ENCODE measurements at places on chromosomes 16 and 17.

DNA sequence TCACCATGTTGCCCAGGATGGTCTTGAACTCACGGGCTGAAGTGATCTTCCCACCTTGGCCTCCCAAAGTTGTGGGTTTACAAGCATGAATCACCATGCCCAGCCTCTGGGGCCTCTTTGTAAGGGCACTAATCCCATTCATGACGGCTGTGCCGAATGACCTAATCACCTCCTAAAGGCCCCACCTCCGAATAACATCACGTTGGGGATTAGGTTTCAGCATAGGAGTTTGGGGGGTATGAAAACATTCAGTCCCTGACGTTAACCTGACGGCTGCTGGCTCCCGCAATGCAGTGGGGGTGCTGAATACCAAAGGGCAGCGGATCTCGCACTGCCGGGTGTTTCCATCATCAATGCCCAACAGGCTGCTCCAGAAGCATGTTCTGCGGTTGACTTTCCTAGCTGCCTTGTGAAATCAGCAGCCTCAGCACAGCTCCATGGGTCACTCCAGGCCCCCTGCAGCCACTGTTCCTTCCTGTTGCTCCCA, 120.8 kb upstream of the SEC14L1 start:
- DNase-seq: no peak

DNA sequence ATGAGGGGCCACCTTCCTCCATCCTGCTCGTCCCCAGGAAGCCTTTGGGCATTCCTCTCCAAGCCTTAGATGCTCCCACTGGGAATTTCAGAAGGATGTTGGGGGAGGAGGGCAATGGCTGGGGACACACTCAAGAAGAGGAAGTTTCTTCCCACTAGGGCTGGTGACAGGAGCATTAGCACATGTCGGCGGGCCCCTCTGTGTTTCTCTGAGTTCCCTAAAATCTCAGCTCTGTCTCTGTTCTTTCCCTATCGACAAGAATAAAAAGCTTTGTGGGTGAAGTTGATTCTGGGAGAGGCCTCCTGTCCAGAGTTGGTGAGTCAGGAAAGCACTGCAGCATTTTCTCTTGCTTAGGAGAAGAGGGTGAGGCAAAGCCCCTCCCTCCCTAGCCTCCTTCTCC, 19.7 kb upstream of the C17orf107 start:
- no peak for DNase-seq

GRCh38 chr16:59242556-59242955, 508.4 kb upstream of the GOT2 start:
- no peak for DNase-seq

GRCh38 chr17:5381542-5381941, 37.9 kb downstream of the NUP88 start:
- no peak for DNase-seq

DNA sequence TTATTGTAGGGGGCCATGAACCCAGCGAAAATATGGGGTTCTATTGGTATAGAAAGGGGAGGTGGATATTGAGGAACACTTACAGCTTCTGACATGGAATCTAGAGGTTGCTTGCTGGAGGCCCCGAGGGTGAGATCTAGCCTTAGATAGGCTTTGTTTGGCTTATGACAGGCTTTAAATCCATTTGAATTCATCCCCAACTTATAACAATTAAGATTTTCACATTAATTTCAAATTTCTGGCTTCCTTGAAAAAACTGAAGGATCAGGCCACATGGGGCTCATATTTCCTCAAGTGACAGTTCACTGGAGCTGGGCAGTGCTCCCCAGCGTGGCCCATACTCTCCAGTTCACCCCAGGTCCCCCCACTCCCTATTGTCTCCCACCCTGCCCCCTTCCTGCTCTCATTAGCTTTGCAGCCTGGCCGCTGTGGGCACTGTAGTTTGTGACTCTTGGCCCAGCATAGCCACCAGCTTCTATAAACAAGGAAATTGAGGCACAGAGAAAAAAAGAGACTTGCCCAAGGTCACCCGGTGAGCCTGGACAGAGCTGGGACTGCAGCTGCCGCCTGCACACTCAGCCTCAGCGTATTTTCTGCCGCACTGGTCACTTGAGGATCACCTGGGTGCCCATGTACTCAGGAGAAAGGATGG, 19.8 kb upstream of the ADGRG1 start:
- no peak for DNase-seq

GRCh38 chr17:69503711-69504110, 89.2 kb downstream of the MAP2K6 start:
- no peak for DNase-seq

DNA sequence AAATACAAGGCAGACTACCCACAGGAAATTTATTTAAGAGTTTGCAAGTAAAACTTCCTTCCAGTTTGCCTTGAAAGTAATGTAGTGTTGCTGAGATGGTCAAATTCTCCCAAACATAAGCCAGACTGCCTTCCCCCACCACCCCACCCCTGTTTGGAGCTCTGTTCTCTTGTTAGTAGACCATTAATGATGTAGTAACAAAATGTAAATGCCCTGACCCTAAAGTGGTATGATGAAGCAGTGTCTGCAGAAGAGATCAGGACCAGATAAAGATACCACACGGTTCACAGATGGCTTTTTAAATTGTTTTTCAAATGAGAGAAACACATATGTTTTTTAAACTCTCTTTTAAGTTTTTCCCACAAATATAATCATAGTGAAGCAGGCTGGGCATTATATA, 136.4 kb upstream of the TMEM97 start:
- DNase-seq: no peak

DNA sequence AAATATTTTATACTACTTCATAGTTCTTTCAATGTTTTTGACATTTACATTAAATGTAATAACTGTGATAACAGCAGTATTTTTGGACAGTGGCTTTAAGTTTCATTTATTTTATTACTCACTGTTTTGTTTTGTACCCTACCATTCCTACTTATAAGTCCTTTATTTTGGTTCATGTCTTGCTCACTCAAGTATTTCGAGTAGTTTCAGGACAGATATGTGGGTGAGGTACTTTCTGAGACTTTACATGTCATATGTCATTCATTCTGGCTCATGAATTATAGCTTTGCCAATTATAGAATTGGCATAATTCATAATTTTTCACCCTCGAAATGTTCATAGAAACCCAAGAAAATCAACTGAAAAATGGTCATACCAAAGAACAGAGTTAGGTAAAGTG, 44.4 kb downstream of the PIK3R5 start:
- DNase-seq: no peak

GRCh38 chr16:72317446-72317845, 145.5 kb upstream of the PMFBP1 start:
- no peak for DNase-seq

- no peak for DNase-seq
Measured at GRCh38 chr16:11399261-11399831, 54.1 kb downstream of the RMI2 start.

GRCh38 chr17:28492352-28493310, 13.5 kb upstream of the FOXN1 start:
- DNase-seq: no peak

DNA sequence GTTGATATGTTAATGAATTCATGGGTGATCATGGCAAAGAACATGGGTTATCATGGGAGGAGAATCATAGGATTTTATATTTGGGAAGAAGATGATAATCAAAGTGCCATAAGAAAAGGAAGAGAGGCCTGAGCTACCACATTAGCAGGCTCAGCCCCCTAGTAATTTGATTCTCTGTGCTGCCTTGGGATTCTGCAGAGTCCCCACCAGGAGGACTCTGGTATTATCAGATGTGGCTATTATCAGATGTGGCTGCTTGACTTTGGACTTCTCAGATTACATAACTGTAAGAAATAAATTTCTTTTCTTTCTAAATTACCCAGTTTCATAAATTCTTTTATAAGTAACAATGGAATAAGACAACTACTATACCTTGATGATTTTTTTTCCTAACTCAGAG, 137.6 kb downstream of the ITFG1 start:
- no peak for DNase-seq

- no peak for DNase-seq
Measured at GRCh38 chr17:81582341-81582740, 30.2 kb upstream of the FAAP100 start.

- DNase-seq: no peak
Measured at GRCh38 chr16:13435415-13435814, 484.5 kb upstream of the ERCC4 start.

DNA sequence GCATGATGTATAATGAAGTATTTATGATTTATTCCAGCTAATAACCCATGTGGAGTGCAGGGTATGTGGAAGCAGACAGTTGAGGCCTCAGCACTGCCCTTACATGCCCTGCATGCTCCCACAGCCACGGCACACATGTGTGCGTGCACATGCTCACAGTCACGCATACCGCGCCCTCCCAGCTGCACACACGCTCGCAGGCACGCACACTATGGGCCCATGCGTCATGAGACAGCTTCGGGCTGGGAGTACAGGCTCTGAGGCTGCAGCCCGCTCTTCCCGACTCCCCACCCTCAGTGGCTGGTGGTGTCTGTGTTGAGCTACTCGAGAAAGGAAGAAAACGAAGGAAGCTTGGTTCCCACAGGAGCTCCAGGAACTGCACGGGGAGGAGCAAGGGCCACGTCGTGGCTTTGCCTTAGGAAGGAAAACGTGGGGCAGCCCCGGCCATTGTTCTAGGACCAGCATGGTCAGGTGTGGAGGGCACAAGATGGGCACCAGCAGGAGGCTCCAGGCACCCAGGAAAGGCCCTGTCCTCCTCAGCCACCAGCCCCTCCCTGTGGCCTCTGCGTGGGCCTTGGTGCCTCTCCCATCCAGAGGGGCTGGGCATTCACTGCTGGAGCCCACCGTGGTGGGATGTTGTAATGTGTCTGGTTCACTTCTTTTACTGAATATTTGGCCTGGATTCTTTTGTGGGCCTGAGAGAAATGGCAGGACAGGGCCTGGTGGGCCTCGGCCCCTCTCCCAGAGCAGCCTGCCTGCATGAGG, 27.5 kb upstream of the CDH15 start:
- no peak for DNase-seq

DNA sequence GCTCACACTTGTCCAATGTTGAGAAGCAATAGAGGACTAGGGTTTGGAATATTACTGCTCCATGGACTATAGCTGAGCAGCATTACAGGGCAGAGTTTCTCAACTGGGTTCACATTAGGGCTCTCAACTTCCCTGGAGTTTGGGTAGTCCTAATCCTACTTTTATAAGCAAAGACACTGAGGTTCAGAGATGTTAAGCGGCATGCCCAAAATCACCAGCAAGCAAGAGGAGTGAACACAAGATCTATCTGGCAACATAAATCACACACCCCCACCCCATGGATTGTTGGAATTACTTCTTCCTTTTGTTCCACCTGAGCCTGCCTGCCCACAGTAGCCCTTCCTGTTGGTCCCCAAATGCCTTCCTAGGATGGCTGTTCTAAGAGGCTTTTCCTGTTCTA, 5.2 kb downstream of the TSNAXIP1 start:
- DNase-seq: no peak

GRCh38 chr16:81715358-81716196, 63.5 kb upstream of the PLCG2 start:
- DNase-seq: no peak

DNA sequence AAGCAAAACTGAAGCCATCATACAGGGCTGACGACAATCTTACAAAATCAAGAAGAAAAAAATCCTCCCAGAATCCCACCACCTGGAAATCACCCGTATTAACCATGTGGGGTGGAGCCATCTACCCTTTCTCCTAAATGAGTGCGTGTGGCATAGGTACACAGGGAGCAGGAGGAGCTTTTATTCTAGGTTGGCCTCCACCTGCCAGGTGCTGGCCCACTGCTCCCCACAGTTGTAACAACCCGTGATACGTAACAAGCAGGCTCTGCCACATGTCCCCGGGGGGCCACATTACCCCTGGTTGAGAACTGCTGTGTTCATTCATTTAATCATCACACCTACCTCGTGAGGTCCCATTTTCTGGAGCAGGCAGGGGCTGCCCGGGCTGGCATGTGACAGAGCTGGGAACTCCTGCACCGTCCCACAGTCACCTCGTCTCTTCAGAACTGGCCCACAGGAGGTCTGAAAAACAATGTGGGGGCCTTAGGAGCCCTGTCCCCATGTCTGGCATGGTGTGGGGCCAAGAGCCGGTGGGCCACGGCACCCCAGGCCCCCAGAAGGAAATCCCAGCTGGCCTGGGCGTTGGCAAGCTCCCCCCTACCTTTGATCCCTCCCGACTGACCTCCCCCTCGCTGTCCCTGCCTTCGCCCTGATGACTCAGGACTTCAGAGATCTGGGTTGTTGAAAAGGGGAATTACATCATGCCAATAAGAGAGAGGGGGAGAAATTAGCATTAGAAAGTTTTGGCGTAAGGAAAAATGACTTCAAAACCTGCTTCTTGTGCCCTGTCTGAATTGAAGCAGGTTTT, 12.9 kb downstream of the CMIP start:
- DNase-seq: no peak

- DNase-seq: no peak
Measured at GRCh38 chr16:65534121-65534528, 412.3 kb upstream of the CDH11 start.

- no peak for DNase-seq
Measured at GRCh38 chr16:85710732-85711131, 22.0 kb upstream of the GINS2 start.

DNA sequence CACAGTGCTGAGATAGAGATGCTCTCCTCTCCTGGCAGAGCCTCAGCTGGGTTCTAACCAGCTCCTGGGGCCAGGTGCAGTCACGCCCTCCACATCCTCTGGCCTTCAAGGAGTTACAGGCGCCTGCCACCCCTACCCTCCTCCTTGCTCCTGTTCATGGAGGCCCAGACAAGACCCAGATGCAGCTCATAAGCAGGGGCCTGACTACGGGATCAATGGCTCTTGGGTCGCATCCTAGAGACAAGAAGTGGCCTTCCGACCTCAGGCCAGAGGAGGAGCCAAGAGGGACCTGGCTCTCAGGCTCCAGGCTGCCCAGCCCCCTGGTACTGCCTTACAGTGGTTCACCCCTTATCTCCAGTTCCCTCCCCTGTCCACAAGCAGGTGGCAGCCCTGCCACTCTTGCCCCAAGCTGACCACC, 23.0 kb downstream of the ARHGAP27 start:
- no peak for DNase-seq

DNA sequence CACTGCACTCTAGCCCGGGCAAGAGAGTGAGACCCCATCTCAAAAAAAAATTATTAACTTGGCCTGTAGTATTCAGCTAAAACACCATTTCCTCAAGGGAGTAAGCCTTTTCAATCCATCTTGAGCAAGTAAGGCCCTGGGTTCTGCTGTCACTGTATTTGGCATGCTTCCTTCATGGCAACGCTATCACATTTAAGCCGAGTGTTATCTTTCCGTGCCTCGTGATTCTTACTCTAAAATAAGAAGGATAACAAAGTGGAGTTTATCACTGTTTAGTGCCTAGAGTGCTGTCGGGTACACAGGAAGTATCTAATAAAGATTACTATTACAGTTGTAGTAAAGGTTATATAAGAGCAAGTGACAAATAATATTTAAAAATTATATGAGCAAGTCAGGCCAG, 8.8 kb downstream of the VPS53 start:
- DNase-seq: no peak

DNA sequence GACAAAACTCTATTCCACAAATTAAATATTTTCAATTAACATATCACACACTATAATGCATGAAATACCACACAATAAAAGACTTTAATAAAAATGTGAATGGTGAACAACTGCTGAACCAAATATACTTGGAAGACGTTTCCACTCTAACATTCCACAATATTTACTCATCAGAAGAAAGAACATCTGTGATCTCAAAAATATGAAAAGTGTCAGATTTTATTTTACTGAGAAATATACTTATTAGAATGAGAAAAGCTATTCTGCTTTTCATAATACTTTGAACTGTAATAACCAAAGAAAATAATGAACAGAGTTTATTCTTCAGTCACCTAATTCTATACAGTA, 181.8 kb upstream of the AXIN2 start:
- no peak for DNase-seq

- DNase-seq: peak; percentile 79
Measured at GRCh38 chr16:67531247-67531646, 2.6 kb downstream of the RIPOR1 start.

- DNase-seq: no peak
Measured at GRCh38 chr17:10121971-10122707, 76.3 kb downstream of the GAS7 start.

Measured in pons (tissue), 1 donor.